ENCODE measurements at places on chromosomes 7 and 10. TPM values are rescaled to one million over a fixed set of nuclear protein-coding genes. Genes with fewer than 3 reads are reported as not detected.

The C10orf53 gene
- polyA plus RNA-seq, result not detected

The HOXA7 gene
- polyA plus RNA-seq, result 3.9 TPM

The CYP51A1 gene
- 28.7 TPM for polyA plus RNA-seq

The INHBA gene
- polyA plus RNA-seq, result 58.2 TPM

The EPDR1 gene
- polyA plus RNA-seq, result 3.5 TPM

The VSTM2A gene
- not detected for polyA plus RNA-seq

- DNase-seq, result no peak
Measured at GRCh38 chr7:145845345-145845744, 271.3 kb upstream of the CNTNAP2 start.

GRCh38 chr10:12699781-12700556 lies 301.5 kb downstream of the CCDC3 start:
- DNase-seq, result no peak

GRCh38 chr10:126124668-126125349 lies 228.4 kb downstream of the FANK1 start:
- DNase-seq, result no peak

GRCh38 chr10:103765981-103766380 lies 89.4 kb downstream of the SH3PXD2A start:
- DNase-seq, result peak; percentile 49

DNA sequence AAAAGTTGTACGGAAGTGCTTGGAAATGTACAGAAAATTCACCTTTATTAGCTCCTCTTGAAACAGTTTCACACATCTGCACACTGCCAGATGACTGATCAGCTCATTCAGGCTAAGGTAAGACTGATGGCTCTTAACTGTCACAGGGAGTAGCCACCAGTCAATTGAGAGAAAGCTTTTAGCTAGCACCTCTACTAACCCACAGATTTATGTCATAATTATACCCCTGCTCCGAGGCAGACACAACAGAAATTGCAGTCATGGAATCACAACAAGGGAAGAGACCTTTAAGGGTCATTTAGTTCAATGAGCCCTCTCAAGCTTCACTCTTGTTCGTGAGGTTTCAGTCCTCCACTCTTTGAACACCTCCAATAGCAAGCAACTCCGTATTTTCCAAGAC lies 235.4 kb downstream of the TRIL start:
- no peak for DNase-seq

DNA sequence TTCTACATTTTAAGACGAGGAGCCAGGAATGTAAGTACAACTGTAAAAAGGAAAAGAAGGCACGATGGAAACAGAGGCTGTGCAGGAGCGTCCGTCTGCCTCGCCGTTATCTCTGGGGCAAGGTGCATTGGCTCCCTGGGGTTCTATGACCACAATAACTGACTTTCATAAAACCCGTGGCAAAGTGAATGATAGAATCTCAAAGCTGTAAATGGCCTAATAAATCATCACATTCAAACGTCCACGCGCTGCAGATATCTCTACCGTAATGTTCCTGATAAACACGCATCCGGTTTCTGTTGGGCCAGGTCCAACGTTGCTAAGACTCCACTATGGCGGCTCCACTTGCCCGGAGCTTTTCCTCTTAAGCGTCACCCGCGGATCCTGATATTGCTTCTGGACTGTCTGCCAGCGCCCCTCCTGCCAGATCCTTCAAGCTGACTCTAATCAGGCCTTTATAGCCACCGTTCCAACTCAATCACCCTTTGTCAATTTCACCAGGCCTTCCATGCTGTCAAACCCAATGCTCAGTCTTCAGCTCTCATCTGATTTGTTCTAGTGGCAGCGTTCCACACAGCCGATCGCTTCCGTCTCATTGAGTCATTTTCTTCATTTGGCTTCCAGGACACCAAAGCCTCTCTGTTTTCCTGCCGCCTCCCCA lies 265.6 kb upstream of the FOXK1 start:
- DNase-seq, result peak; percentile 22

- DNase-seq, result no peak
Measured at GRCh38 chr7:84998665-84999064, 188.2 kb downstream of the SEMA3D start.

DNA sequence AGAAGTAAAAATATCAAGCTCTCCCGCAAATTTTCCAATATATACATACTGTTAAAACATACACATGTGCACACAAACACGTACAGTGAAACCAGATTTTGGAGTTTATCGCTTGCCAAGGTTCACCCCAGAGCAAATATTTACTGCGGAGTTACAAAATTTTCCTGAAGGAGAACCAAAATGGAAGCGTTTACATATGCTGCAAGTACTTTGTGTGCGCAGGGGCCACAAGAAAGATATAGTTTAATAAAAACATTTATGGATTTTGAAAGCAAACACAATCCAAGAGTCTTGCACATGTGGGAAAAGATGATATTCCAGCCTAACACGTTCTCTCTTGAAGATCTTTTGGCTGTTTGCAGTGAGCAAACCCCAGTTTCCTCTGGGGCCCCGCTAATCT lies 301.3 kb upstream of the NFE2L3 start:
- no peak for DNase-seq

DNA sequence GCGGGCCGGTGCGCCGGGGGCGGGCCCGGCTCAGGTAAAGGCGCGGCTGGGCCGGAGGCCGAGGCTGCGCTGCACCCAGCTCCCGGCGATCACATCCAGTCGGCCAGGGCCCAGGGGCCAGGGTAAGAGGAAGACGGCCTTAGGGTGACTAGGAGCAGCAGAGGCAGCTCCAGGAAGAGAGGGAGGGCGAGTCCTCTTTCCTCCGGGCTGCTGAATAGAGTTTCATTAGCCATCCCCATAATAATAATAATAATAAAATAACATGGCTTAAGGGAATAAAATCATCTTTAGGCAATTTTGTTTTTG lies 44.8 kb upstream of the CDK1 start:
- no peak for DNase-seq

DNA sequence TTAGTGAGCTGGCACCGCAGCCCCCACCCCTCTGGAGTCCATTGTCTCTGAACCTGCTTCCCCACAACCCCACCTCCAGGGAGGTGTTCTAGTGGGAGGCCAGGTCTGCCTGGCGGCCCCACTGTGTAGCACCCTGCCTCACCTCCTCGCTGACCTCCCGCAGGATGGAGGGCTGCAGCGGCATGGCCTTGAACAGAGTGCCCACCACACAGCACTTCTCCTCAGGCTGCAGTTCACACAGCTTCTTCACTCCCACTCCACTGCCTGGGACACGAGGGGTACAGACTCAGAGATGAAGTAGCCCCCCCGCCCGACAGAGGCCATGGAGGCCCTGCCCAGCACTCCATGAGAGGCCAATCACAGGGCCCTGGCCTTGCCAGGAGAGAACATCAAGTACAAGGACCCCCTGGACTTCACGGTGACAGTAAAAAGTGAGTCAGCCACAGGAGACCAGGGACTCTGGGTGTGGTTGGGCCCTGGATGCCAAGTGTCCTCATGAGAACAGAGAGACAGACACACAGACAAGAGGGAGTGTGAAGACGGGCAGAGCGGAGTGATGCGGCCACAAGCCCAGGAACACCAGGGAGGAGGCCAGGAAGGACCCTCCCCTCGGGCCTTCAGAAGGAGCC lies 5.4 kb downstream of the POLD2 start:
- DNase-seq, result no peak

- DNase-seq, result no peak
Measured at GRCh38 chr10:10475812-10476211, 541.9 kb upstream of the CELF2 start.

GRCh38 chr7:75937958-75938786 lies 23.2 kb downstream of the POR start:
- DNase-seq, result no peak

- DNase-seq, result no peak
Measured at GRCh38 chr7:114508086-114508485, 93.5 kb downstream of the FOXP2 start.

DNA sequence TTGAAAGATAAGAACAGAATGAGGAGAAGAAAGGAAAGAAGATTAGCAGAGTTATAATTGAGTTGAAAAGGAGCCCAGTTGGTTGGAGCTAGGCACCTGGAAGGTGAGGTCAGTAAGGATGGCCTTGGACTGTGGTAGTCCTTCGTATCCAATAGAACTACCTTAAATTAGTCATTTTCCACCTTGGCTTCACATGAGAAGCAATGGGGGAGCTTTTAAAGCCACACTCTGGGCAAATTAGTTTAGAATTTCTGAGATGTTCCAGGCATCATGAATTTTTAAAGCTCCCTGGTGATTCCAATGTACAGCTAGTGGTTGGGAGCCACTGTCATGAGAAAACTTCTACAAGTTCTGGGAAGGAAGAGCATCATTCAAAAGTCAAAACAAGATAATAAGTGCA lies 27.3 kb upstream of the CYP3A5 start:
- peak; percentile 34 for DNase-seq

DNA sequence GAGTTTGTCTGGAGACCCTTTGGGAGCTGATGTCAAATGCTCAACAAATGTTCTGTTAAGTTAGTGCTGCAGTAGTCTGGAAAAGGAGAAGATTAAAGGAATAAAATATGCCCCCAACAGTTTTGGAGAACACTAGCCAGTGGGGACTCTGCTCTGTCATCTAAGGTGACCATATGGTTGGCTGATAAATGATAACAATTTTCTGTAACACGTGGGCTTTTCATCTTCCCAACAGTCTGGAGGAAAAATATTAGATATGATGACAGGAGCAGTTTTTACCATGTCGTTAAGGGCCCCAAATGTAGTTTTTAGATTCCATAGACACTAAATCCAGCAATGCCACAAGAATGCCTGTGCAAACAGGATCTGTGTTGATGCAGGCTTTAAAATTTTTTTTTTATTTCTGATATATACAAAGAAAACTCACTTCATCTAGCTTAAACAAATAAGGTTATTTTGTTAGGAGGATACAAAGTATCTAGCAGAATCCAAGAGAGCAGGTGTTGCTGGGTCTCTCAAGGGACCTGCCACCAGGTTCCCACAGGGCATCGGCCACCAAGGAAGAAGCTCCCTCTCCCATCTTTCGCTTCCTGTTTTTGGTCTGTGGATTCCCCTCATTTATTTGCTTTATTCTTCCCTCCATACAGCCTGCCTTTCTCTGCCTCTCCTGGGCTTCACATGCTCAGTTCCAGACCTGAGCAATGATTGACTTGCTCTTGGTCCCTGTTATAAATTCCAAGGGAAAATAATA lies 6.2 kb upstream of the CFAP58 start:
- no peak for DNase-seq

- no peak for DNase-seq
Measured at GRCh38 chr7:158747408-158747807, 42.8 kb upstream of the NCAPG2 start.

GRCh38 chr7:92631850-92632487 lies 41.8 kb upstream of the FAM133B start:
- no peak for DNase-seq

- no peak for DNase-seq
Measured at GRCh38 chr10:78302739-78302988, 269.0 kb downstream of the RPS24 start.
